Activated CD4-positive, alpha-beta T cell treated with anti-CD3 and anti-CD28 coated beads, Interleukin-2, amount 50 U/mL, for 1 hour (primary cell): ENCODE measurements at places on chromosomes 6 and 20.

- DNase-seq: no peak
These were observed 444.7 kb upstream of the MAP3K7 start for GRCh38 chr6:91031581-91031980.

DNA sequence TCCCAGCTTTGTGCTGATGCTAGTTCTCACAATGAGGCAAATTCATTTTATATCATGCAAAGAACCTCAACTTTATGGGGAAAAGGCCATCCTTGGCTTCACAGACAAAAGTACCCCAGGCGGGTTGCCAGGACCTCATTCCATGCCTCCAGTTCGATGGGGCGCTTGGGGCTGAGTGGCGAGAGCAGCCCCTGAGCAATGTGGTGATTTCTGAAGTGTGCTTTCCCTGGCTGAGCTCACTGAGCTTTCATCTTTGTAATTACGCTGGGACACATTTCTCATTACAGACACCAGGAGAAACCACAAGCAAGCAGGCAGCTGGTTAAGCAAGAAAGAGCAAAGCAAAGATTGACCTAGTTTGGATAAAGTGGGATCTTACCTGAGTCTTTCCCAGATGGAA is 301.5 kb upstream of the CDH4 start:
- no peak for DNase-seq

DNA sequence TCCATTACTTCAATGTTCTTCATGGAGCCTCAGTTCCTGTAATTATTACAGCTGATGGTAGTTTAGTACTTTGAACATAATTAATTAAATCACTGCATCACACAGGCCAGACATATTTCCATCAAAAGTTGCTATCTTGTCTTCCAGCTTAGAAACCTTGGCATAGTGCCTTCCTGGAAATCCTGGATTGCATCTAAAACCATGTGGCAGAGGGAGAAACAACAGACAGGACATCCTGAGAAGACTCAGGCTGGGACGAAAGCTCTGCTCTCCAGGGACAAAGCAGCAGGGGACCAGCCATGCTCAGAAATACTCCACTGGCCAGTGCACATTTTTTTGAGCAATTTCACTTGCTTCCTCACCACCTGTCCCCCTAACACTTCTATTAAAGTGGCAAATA is 55.3 kb downstream of the TBX18 start:
- DNase-seq: no peak

GRCh38 chr20:35312318-35312717 is 20.1 kb upstream of the FAM83C start:
- no peak for DNase-seq

GRCh38 chr20:25064561-25065071 is 6.7 kb upstream of the ACSS1 start:
- no peak for DNase-seq

DNA sequence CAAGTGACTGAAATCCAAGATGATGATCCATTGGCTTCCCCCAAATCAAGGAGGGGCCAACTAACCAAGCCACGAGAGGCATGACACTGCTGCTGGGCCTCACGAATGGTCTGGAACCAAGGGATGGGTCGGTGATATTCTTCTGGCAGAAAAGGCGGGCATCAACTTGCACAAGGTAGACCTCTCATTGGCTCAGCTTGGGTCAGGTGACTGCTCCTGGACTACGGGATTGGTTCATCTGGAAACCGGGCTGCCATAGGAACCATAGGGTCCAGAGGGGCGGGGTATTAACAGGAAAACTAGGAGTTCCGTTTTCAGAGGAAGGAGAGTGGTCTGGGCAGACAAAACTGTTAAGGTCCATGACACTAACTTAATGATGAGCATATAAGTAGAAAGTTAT is 100.9 kb downstream of the TFAP2C start:
- DNase-seq: no peak

DNA sequence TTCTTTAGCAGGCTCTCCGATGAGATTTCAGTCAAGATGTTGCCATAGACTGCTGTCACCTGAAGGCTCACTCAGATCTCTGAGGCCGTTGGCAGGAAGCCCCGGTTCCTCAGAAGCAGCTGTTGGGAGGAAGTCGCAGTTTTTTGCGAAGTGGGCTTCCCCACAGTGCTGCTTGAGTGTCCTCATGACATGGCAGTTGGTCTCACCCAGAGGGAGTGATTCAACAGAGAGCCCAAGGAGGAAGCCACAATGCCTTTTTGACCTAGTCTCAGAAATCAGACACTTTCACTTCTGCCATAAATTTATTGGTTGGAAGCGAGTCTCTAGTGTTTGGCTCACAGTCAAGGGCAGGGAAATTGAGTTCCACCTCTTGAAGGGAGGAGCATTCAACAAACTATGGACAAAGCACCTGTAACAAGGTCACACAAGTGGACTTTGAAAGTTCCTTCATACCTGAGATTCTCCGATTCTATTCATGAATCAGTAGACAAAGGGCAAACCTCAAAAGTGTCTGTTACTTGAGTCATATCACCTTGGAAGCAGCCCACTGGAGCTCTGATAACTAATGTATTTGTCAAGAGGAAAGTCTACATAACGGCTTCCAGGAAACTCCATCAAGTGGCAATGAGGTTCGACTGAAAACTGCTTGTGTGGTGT is 208.3 kb downstream of the TASP1 start:
- DNase-seq: no peak
